ENCODE measurements at places on chromosomes 2 and 18.

GRCh38 chr2:33764551-33764950 is 165.5 kb upstream of the FAM98A start:
- DNase-seq: peak; percentile 3

- no peak for DNase-seq
Measured at GRCh38 chr2:222050981-222051380, 247.8 kb downstream of the PAX3 start.

DNA sequence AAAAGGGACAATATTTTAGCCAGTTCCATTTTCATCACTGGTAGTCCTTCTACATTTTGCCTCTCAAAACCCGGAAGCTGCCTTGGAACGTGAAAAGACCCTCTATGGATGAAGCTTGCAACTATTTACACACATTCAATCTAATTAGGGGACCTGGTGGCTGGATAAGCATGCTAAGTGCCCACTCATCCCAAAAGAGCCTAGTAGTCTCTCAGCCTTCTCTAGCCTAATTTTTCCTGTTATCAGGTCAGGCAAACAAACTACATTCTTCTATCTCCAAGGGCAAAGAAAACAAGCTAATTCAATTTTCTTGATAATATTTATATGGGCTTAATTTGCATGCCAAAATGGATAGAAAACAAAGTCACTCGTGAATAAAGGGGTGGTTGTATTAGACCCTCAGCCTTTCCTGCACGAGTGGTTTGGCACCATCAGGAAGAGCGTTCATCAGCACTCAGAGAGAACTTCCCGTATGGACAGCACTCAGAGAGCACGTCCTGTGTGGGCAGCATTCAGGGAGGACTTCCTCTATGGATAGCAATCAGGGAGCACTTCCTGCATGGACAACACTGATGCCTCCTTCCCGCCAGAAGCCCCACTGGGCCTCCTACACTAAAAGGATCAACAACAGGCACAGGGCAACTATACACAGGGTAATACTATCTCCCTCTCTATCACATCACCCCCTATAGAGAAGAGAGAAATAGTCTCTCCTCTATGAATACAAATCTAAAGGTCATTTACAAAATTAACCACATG is 122.2 kb downstream of the RBMS1 start:
- DNase-seq: no peak

DNA sequence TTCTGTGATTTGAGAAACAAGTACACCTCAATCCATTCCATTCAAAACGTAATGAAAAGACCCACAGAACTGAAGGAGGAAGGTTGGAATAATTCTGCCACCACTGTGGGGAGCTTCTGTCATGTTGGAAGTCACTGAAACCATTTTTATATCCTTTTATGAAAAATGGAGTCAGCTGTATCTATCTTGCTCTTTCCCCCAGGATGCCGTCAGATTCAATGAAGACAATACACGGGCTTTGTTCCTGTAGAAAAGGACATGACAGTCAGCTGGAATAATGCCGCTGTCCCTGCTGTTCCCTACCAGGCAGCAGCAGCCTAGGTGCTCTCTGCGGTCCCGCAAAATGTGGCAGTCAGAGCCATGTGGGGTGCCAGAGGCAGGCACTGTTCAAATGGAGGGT is 52.5 kb upstream of the APCDD1 start:
- peak; percentile 62 for DNase-seq

GRCh38 chr18:68865021-68865420 is 67.1 kb downstream of the CCDC102B start:
- no peak for DNase-seq

DNA sequence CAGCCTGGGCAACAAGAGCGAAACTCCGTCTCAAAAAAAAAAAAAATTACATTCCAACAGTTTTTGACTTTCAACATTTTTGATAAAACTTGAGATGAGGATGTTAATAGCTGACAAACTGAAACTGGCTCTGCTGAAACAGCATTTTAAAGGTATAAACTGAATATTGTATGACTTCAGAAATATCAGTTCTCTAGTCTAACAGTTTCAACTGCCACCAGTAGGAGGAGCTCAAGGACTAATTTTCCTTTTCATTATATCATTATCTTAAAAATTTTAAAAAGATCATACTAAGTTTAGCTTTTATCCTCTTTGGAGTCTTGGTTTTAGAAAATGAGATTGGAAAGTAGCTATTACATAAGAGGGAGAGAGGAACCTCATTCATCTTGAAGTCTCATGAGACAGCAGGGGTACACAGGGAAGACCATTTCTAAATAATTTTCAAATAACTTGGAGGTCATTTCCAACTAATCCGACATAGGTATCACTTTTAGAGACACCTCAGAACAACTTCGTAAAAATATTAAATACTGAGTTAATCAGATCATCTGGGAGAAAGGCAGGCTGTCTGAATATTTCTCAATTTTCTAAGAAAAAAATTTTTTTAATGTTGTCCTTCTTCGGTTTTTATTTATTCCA is 37.6 kb upstream of the MCM6 start:
- DNase-seq: peak; percentile 24

DNA sequence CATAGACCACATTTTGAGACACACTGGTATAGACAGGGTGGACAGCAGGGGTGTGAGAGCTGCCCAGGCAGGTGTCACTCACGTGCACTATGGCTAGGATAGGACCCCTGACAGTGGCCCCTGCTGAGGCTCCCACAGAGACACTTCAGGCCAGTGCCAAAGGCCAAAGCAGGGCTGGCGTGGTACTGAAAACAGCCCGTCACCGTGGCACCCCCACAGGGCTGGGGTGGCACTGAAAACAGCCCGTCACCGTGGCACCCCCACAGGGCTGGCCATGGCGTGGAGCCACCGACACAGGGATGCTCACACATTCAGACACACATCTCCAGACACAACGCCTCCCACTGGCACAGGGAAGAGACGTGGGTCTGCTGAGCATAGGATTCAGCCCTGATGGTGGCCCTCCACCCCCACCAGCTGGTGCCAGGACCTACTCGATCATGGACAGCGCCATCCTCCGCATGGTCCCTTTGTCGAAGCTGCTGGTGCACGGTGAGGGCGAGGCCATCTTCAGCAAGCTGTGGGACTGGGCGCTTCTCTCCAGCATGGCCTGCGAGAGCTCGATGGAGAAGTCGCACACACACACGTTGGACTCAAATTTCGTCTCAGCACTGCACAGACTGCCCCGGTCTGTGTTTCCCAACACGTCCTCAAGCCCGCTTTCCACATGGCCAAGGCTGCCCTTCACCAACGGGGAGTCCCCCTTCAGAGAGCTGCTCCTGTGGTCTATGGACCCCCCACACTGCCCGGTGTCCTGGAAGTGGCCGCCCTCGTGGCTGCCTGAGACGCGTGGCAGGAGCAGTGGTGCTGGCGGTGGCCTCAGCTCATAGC is 34.1 kb downstream of the ANKMY1 start:
- DNase-seq: no peak

DNA sequence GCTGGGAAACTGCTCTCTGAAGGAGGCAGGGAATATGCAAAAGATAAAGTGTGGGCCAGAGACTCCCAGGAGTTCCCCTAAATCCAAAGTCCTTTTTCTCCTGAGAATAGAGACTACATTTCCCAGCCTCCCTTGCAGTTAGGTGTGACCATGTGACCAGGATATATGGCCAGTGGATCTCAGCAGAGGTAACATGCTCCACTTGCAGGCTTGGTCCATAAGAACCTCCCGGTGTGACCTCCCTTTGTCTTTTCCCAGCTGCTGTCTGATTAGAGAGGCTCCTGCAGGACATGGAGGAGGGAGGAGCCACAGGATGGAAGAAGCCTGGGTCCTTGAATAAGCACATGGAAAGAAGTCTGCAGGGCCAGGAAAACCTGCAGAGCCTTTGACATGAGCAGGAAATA is 76.2 kb downstream of the TGFA start:
- no peak for DNase-seq

DNA sequence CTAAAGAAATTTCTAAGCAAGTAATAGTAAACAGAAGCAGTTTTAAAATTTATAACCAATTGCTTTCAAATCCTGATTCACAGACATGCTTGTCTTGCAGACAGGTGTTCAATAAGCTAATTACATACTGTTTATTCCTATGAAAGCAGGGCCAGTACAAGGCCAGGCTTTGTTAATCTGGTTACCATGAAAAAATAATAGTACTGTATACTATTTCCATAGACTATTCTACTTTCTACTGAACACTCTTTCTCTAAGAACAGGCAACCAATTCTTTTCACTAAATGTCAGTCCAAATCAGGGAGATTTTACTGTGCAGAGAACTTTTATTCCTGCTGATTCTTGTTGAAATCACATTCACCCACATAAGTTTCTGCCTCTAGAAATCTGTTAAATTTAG is 2.9 kb upstream of the SRSF7 start:
- DNase-seq: no peak

DNA sequence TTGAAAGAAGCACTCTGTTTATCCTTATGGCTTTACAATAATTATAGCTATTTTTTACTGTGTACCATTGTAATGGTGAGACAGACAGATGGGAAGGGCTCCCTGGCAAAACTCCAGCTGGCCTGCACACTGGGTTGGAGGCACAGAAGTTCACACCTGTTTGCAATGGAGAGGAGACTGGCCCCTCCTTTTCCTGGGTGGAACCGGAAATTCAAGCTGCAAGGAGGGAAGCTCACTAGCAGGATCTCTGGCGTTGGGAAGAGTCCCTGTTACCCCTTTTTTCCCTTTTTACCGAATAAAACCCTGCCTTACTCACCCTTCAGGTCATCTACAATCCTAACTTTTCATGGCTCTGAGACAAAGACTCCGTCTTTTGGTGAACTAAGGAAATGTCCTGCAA is 100.3 kb upstream of the TFPI start:
- DNase-seq: no peak

- no peak for DNase-seq
Measured at GRCh38 chr2:8327371-8328100, 354.3 kb upstream of the ID2 start.

DNA sequence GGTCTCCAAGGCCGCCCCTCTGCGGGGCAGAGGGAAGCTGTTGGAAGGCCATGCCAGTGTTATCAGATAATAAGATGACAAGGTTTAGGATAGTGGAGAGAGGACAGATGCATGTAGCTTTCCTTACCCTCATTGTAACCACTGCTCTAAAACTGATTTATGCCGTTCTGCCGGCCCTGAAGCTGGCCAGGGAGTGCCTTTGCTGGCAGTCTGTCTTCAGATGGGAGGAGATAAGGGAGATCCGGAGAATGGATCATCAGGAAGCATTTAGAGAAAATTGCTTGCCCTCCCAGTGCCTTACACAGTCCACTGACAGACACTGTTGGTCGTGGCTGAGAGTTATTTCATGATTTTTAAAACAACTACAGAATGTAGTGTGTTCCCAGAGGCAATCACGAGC is 35.4 kb upstream of the MYO3B start:
- no peak for DNase-seq

GRCh38 chr18:36307513-36307912 is 10.0 kb downstream of the FHOD3 start:
- no peak for DNase-seq

GRCh38 chr2:204293884-204294747 is 251.2 kb upstream of the PARD3B start:
- no peak for DNase-seq

- peak; percentile 73 for DNase-seq
Measured at GRCh38 chr2:117087535-117088291, 726.8 kb upstream of the DDX18 start.

- no peak for DNase-seq
Measured at GRCh38 chr2:18084376-18084775, 205.9 kb downstream of the KCNS3 start.

DNA sequence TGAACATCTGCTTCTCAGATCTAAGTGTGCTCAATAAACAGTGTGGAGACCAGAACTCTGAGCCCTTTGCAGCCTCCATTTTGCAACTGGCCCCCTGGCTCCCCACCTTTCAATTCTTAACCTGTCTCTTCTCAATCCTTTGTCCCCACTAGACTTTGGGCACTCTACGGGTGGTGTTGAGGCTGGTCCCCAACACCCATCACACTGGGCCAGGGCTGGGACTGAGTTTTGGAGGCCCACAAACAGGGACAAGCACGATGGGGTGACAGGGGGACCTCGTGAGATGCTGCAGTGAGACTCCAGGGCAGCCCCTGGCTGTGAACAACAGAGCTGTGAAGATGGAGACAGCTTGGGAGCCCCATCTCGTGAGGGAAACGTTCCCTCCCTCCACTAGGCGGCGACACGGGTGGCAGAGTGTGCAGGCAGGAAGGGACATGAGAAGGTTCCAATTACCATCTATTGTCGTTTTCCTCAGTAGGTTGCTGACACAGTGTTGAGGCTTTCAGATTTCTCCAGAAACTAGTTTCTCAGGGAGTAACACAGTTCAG is 1.2 kb downstream of the ANKMY1 start:
- DNase-seq: no peak

DNA sequence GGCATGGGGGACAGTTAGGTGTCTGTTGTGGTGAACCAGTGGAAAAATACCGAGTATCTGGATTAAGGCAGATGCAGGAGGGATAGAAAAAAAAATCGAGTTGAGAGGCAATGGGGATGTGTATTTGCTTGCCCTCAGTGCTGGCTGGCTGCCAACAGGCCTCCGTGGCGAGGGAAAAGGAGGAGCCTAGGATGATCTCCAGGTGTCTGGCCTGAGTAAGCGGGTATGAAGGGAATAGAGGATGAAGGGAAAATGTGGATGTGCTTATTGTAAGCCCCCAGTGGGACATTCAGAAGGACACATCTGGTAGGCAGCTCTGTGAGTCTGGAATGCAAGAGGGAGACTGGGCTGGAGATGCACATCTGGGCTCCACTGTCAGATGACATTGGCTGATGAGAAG is 22.8 kb downstream of the KCNS3 start:
- DNase-seq: no peak

- no peak for DNase-seq
Measured at GRCh38 chr2:139805441-139805840, 1025.3 kb upstream of the NXPH2 start.

DNA sequence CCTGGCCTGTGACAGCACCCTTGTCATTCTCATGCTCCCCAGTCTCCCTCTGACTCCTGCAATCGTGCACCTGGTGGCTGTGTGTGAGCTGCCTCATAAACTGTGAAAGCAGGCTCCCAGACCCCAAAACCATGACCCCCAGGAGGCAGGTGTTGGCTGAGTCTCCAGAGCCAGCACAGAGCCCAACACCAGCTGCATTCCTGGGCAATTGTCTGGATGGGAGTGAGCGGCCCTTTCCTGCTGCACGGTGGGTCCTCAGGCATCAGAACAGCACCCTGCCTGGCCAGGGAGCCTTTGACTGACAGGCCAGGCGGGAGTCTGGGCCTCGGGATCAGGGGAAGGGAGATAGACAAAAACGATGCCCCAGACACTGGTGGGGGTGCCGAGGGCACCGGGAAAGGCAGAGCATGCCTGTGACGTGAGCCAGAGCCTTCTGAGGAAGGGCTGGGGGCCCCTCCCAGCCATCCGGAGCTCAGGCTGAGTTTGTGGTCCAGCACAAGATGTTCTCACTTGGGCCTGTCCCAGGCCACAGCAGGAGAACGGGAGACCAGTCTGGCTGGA is 135.1 kb upstream of the GPC1 start:
- DNase-seq: no peak

Measured in retina (tissue), 1 donor.